ENCODE measurements at places on chromosomes 4 and X. TPM values are rescaled to one million over a fixed set of nuclear protein-coding genes. Genes with fewer than 3 reads are reported as not detected.

DNA sequence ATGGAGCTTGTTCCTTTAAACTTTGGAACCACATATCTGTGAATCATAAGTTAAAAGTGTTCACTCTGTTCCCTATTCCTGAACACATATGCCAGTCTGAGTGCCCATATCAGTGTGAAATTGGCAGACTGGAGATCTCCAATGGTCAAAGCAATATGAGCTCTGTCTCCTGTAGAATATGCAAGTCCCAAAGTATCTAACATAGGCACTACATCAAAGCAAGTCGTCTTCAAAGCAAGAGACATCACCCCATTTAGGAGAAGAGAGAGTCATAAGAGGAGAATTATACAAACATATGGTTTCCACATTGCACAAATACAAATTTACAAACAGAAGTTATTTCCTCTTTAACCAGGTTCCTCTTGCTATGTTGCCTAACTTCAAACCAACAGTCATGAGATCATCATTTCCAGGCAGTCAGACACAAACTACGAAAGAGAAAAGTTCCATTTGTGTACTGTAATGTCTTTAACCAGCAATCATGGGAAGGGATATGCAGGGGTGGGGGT lies 9.9 kb upstream of the GK start:
- no peak overlapping the region for H3K4me3 ChIP-seq
- no peak overlapping the region for H3K27ac ChIP-seq
- H3K4me1 ChIP-seq, result no peaks in the 10 kb centered on the region
- no peaks in the 10 kb centered on the region for H3K36me3 ChIP-seq
- H3K27me3 ChIP-seq, result no peaks in the 10 kb centered on the region

DNA sequence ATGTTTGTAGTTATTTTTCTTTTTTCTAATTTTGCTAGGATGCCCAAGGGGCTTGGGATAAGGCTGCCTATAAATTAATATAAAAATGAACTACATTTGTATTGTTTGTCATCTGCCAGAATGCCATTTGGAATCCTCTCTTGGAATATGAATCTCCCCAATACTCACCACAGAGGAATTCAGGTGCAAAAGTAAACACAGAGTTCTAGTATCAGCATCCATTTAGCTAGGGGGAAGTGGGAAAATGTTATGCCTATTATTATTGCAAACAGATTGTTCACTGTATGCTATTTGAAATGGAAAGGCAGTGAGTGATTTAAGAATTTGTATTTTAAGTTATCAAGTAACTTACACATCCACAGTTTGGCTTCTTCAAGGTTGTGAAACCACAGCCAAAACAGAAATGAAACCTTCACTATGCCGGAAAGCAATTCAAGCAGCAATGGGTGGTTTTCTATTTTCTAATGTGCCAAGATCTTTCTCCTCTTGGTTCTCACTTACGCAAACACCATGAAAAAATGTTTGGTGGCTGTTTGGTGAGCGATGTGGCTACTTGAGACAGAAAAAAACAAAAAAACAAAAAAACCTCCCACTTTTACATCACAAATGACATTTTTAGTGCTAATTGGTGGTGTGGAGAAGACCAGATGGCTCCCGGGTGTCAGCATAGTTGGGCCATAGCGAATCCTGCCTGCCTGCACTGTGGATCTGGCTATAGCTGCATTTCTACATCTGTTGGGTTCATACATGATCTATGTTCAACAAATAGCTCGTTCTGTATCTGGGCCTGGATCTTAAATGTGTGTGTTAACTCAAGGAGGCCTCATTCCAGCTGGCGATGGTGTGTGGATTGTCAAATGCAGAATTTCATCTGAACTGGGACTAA lies 200.8 kb upstream of the GIMD1 start:
- peaks cover 28% of the 10 kb centered on the region for H3K4me1 ChIP-seq
- no peak for DNase-seq
- H3K27ac ChIP-seq, result no peak overlapping the region

DNA sequence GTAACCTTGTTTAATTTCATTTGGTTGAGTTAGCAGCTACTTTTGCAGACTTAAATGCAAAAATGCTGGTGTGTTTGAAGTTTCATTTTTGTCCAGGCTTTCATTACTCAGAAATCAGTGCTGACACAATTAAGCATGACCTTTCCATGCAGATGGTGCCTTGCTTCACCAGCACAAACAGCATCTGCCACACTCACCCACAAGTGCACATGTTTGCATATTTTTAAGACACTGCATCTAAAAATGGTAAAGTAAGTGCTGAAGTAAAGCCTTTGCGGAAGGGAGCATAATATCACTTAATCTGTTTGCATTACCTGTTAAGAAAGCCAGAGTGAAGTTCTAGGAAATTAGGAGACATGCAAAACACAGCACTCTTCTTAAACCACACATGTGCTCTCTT lies 7.3 kb upstream of the DAPP1 start:
- H3K36me3 ChIP-seq, result no peaks in the 10 kb centered on the region
- H3K27ac ChIP-seq, result no peak overlapping the region
- H3K4me3 ChIP-seq, result no peak overlapping the region

RS1 gene
- total RNA-seq, result not detected

MAGEA10 gene
- total RNA-seq, result not detected

ARHGAP10 gene
- total RNA-seq, result 36.7 TPM

DNA sequence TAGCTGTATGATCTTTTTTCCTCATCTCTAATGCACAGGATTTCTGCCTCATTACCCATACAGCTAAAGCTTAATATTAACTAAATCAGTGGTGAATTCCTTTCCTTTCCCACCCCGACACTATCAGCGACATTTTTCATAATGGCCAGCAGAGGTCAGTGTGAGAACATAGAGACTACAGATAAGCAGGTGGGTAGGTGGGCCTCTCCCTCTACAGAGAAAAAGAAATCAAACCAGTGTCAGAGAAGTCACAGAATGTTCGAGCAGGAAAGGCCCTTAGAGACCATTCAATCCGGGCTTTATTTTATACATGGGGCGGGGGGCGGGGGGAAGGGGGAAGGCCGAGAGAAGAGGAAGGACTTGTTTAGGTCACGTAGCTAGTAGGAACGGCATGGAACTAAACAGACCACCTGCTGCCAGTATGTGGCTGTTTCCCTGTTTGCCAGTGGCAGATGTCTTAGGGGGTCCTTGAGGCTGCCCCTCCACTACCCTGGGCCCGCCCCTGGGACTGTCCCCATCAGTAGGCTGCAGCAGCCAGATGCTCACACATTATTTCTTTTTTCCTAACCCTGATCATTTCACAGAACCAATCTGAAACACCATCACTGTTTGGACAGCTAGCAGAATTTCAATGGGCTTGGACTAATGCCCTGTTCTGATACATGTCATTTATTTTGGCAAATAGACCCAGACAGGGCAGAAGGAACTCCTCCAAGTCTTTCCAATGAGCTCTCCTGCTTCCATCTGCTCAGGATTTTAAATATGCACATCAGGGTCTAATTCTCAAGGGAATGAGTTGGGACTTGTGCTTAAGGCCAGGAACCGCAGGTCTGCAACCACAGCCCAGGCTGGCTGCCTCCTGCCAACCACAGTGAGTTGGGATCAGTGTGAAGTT lies 133.4 kb downstream of the ATG4A start:
- no peaks in the 10 kb centered on the region for H3K4me1 ChIP-seq
- H3K27me3 ChIP-seq, result no peaks in the 10 kb centered on the region
- no peak overlapping the region for H3K4me3 ChIP-seq
- no peak overlapping the region for H3K27ac ChIP-seq

DNA sequence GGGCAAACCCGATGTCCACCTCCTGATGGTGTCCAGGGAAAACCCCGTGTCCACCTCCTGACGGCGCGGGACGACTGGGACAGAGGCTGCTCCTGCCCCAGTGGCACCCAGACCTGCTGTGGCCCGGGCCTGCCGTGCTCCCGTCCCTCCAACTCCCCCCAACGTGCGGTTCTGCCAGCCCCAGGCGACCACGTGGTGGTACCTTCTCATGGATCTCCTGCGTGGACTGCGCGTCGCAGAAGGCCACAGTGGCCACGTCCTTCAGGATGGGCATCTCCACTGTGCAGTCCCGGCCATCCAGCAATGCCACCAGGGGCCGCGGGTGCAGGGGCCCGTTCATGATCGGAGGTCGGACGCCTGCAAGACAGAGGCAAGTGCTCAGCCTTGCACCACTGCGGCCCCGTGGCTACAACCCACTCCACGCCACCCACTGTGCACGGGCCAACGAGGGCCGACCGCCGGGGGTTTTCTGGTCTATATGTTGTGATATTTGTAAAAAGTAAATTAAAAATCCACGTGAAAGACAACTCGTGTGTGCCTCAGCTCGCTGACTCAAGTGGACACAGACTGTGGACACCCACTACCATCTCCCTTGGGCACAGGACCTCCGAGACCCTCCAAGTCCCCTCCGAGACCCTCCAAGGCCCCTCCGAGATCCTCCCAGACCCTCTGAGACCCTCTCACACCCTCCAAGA lies 10.8 kb downstream of the CTBP1 start:
- no peak overlapping the region for H3K4me3 ChIP-seq
- peaks cover 18% of the 10 kb centered on the region for H3K4me1 ChIP-seq
- DNase-seq, result no peak
- H3K27ac ChIP-seq, result no peak overlapping the region

DNA sequence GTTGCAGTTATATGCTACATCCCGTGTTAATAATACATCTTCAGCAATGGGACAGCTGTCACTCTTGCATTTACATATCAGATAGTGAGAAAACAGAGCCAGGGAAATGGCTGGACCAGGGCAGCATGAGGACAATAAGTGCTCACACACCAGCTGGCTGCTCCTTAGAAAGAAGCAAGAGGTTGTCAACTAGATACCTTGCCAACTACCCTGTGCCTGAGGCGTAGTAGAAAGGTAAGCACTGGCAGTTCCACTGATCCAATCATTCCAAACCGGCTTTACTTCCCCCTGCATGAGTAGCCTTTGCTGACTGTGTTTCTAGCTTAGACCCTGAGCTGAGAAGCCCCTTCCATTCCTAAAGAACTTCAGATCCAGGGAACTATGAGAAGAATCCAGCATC lies 52.2 kb upstream of the FGF13 start:
- no peaks in the 10 kb centered on the region for H3K36me3 ChIP-seq
- H3K4me3 ChIP-seq, result no peak overlapping the region
- no peaks in the 10 kb centered on the region for H3K27me3 ChIP-seq
- no peak for DNase-seq
- no peak overlapping the region for H3K27ac ChIP-seq

GRCh38 chr4:185880571-185880970 lies 68.6 kb upstream of the SORBS2 start:
- no peak overlapping the region for H3K4me3 ChIP-seq
- no peak for DNase-seq
- H3K27me3 ChIP-seq, result no peaks in the 10 kb centered on the region
- no peak overlapping the region for H3K27ac ChIP-seq
- H3K36me3 ChIP-seq, result no peaks in the 10 kb centered on the region

DNA sequence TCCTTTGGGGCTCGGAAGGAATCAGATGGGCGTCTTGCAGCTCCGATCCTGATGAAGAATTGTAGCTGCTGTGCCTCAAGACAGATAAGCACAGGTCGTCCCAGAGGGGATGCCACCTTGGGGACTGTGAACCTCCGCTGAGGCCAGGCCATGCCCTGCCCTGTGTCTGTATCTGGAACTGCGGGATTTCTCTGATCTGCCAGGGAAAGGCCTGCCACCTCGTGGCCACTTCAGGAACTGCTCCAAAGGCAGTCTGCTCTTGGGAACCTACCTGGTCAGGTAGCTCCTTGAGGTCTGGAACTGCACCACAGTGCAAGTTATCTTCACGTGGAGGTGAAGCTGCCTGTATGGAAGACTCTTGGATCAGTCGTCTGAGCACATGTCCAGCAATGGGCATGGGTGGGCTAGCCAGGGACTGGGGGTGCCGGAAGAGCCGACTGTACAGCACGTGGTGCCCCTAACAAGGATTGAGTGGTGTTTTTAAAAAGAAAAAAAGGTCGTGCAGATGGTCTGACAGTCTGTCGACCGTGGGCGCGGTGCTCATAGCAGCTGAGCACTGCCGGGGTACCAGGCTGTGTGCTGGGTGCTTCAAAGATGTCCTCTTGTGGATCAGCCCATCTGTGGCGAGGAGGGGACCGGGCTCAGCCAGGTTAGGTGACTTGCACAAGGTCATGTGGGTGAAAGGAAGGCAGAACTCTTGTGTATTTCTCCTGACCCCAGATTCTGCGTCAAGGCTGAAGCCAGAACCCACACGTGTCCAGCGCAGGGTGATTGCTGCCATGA lies 3.1 kb upstream of the GRPEL1 start:
- no peak overlapping the region for H3K4me3 ChIP-seq
- no peak overlapping the region for H3K27ac ChIP-seq
- peaks cover 3% of the 10 kb centered on the region for H3K27me3 ChIP-seq

GRCh38 chr4:112270640-112271421 lies 14.9 kb downstream of the TIFA start:
- H3K36me3 ChIP-seq, result no peaks in the 10 kb centered on the region
- DNase-seq, result no peak
- peaks cover 4% of the 10 kb centered on the region for H3K4me1 ChIP-seq
- no peak overlapping the region for H3K27ac ChIP-seq
- H3K27me3 ChIP-seq, result no peaks in the 10 kb centered on the region

- H3K27ac ChIP-seq, result no peak overlapping the region
- H3K4me3 ChIP-seq, result no peak overlapping the region
- peaks cover 2% of the 10 kb centered on the region for H3K36me3 ChIP-seq
These were observed 70.8 kb downstream of the RGS12 start for GRCh38 chr4:3363411-3364141.

DNA sequence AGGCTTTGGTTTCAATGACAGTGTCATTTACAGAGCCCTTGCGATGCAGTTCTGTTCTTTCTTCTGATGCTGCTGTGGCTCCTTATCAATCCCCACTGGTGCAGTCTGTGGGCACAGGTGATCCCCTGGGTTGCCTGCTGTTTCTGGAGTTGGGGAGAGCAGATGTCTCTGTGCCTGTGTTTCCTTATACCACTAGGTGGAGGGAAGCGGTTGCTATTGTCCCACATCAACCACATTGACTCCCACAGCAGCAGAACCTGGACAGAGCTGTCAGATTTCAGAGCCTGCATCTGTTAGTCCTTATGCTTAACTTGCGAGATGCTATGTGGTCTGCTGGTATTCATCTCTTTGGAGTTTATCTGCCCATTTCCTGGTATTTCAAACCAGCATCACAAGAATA lies 57.7 kb downstream of the NEIL3 start:
- no peaks in the 10 kb centered on the region for H3K27me3 ChIP-seq
- no peaks in the 10 kb centered on the region for H3K4me1 ChIP-seq
- no peaks in the 10 kb centered on the region for H3K36me3 ChIP-seq

Measured in endothelial cell of umbilical vein (primary cell).